H1 (cell line): ENCODE measurements at places on chromosomes 13 and 19. TPM values are rescaled to one million over a fixed set of nuclear protein-coding genes. Genes with fewer than 3 reads are reported as not detected.

DNA sequence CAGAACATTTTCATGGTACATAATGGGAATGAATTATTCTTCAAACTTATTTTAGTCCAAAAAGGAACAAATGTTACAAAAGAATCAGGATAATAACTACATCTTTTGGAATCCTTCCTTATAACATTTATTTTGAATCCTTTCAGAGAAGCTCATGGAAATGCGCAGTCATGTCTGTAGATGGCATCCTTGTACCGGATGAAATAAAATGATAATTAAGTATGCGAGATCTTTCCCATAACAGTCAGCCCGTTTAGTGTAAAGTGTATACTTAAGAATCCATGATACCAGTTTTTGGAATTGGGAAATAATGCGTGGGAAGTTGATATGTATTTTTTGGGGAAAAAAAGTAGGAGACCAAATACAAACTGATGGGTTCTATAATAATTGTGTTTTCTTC is 418.8 kb downstream of the GPC5 start:
- H3K27me3 ChIP-seq: no peaks in the 10 kb centered on the region
- no peak overlapping the region for H3K4me3 ChIP-seq
- no peak overlapping the region for H3K27ac ChIP-seq
- no peaks in the 10 kb centered on the region for H3K36me3 ChIP-seq
- no peaks in the 10 kb centered on the region; the same call in 1 of the 2 replicates for H3K4me1 ChIP-seq

DNA sequence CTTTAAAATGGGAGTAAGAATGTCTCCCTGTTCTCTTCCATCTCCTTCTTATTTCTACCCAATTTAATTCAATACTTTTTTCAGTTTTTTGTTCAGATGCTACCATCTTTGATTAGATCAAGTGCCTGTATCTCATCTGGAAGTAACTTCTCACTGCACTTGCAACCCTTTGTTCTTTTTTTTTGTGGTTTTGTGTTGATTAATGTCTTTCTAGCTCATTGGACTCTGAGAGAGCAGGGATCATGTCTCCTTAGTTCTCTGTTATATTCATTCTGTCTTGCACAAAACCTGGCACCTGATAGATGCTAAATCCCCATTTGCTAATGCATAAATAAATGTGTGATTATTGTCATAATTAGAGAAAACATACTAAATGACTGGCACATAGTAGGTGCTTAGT is 834 bp upstream of the ITGBL1 start:
- H3K4me3 ChIP-seq: no peak overlapping the region
- no peak for DNase-seq

DNA sequence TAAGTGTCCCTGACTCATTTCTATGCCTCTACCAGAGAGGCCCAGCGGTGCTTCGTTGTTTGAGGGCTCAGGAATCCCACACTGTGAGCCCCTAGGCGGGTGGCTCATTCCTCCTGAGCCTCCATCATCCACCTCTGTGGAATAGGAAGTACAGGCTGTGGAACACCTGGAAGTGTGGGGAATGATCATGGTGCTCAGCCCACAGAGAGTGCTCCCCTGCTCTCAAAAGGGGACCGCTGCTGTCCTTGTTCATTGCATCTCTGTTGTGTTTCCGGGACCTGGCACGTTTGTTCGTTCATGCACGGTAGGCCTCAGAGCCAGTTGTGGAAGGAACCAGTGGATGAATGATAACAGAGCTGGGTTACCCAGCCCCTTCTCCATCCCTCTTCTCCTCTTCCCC is 1.2 kb downstream of the ACP7 start:
- H3K27me3 ChIP-seq: peaks cover 3% of the 10 kb centered on the region
- no peaks in the 10 kb centered on the region for H3K4me1 ChIP-seq
- H3K36me3 ChIP-seq: no peaks in the 10 kb centered on the region
- DNase-seq: no peak
- H3K4me3 ChIP-seq: no peak overlapping the region
- no peak overlapping the region for H3K27ac ChIP-seq

DNA sequence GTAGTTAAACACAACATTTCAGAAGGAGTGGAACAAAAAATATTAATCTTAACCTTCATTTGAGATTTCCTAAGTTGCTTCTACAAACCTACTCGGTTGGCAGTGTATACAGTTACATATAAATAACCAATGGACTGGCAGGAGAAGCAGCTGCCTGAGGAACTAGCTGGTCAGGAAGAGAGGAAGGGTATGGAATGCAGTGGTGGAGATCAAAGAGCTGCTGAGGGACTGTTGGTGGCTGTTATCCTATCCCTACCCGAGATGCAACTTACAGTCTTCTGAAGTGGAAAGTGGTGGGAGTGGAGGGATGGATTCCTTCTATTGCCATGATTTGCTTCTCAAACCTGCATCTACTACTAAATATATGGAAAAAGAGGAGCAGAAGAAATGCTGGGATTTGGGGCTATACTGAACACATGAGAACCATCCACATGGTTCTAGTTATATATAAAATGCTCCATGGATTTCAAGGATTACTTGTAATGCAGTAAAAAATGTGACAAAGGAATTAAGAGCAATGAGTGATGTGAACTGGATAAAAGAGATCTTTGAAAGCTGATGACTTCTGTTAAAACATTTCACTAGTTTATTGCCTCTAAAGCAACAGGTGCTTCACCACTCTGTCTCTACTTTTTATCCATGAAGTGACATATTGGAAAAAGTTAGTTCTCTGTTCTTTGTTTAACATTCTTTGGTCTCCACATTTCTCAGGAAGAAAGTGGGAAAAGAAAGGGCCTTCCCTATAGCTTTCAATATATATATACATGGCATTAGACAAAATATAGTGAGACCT is 29.9 kb downstream of the MICU2 start:
- no peaks in the 10 kb centered on the region for H3K27me3 ChIP-seq
- no peak overlapping the region for H3K4me3 ChIP-seq
- H3K4me1 ChIP-seq: peaks cover 2% of the 10 kb centered on the region
- DNase-seq: no peak

DNA sequence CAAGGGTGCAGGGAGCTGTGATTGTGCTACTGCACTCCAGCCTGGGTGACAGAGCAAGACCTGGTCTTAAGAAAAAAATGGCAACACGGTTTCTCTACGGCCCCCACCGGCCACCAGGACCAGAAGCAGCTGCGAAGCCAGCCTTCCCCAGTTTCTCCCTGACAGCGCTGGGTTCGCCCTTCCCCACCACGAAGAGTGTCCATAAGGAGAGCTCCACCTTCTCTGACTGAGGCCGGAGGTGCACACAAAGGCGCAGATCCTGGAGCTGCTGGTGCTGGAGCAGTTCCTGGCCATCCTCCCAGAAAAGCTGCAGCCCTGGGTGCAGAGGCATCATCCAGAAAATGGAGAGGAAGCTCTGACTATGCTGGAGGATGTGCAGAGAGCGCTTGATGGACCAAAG is 52.2 kb upstream of the ZNF599 start:
- no peak overlapping the region for H3K27ac ChIP-seq
- H3K27me3 ChIP-seq: no peaks in the 10 kb centered on the region
- no peaks in the 10 kb centered on the region for H3K36me3 ChIP-seq
- no peak overlapping the region for H3K4me3 ChIP-seq
- no peaks in the 10 kb centered on the region for H3K4me1 ChIP-seq

DNA sequence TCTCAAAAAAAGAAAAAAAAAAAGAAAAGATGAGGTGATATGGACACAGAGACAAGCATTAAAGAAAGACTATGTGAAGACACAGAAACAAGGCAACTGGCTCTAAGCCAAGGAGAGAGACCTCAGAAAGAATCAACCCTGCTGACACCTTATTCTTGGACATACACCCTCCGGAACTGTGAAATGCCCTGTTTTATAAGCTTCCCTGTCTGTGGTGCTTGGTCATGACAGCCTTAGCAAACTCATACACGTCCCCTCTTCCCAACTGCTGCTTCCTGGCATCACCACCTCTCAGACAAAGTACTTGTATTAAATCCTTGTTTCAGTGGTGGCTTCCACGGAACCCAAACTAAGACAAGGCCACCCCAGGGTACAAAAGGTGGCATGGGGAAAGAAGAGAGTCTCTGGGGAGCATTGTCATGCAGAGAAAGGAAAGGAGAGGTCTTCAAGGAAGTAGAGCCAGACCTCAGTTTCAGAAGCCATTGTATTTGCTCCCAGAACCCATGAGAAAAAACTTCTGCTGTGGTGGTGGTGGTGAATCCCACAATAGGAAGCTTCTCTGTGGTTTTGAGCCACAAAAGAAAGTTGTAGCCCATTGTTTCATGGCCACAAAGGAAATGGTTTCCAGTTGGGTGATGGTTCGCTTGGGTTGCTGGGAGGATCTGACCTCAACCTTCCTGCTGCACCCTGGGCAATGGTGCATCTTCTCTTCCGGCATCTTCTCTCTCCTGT is 16.3 kb upstream of the TSPAN16 start:
- H3K27me3 ChIP-seq: no peaks in the 10 kb centered on the region
- H3K4me3 ChIP-seq: no peak overlapping the region
- no peak overlapping the region for H3K27ac ChIP-seq
- no peak for DNase-seq

DNA sequence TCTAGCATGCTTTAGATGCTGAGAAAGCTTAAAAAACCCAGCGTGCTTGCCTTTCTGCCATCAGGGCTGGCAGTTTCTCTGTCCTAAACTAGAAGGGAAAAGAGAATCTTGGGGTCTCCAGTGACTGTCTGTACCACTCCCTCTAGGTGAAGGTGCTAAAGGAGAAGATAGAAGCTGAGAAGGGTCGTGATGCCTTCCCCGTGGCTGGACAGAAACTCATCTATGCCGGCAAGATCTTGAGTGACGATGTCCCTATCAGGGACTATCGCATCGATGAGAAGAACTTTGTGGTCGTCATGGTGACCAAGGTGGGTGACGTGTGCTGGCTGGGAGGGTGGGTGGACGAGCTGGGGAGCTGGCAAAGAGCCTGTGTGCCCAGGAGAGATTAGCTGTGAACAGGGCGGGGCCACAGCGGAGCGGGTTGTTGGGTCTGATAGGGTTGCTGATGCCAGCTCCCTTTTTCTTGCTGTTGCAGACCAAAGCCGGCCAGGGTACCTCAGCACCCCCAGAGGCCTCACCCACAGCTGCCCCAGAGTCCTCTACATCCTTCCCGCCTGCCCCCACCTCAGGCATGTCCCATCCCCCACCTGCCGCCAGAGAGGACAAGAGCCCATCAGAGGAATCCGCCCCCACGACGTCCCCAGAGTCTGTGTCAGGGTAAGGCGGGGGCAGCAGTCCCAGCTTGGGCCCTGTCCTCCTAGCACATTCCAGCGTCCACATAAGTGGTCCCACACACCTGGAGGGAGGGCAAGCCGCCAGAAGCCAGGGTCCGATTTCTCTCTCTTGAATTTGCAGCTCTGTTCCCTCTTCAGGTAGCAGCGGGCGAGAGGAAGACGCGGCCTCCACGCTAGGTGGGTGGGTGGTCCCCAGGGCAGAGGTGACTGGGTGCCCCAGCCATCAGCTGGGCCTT is 2.3 kb downstream of the RAD23A start:
- no peak for DNase-seq
- H3K4me3 ChIP-seq: no peak overlapping the region
- H3K27me3 ChIP-seq: no peaks in the 10 kb centered on the region
- peaks cover 65% of the 10 kb centered on the region for H3K36me3 ChIP-seq
- peaks cover 3% of the 10 kb centered on the region; the same call in 1 of the 2 replicates for H3K4me1 ChIP-seq

GRCh38 chr19:31543456-31543855 is 194.2 kb upstream of the TSHZ3 start:
- no peak for DNase-seq
- no peaks in the 10 kb centered on the region for H3K36me3 ChIP-seq
- no peaks in the 10 kb centered on the region for H3K27me3 ChIP-seq
- no peak overlapping the region for H3K4me3 ChIP-seq
- H3K27ac ChIP-seq: no peak overlapping the region
- no peaks in the 10 kb centered on the region for H3K4me1 ChIP-seq

SPRY2 gene
- total RNA-seq: 36.6 and 37.7 TPM in 2 replicates

TNFRSF19 gene
- 0.50 and 0.57 TPM in 2 replicates for total RNA-seq

ICAM4 gene
- total RNA-seq: 1.3 and 1.5 TPM in 2 replicates

CD209 gene
- 0.22 TPM in 1 of 2 replicates, not detected in the other for total RNA-seq

LILRA1 gene
- total RNA-seq: not detected in 2 replicates

BRME1 gene
- 4.6 and 4.7 TPM in 2 replicates for total RNA-seq
